Right hindlimb (tissue), 1 donor: ENCODE measurements at places on chromosomes 11 and 22.
A peak's percentile ranks its signal among the peaks of the same experiment; 100 is the strongest.

DNA sequence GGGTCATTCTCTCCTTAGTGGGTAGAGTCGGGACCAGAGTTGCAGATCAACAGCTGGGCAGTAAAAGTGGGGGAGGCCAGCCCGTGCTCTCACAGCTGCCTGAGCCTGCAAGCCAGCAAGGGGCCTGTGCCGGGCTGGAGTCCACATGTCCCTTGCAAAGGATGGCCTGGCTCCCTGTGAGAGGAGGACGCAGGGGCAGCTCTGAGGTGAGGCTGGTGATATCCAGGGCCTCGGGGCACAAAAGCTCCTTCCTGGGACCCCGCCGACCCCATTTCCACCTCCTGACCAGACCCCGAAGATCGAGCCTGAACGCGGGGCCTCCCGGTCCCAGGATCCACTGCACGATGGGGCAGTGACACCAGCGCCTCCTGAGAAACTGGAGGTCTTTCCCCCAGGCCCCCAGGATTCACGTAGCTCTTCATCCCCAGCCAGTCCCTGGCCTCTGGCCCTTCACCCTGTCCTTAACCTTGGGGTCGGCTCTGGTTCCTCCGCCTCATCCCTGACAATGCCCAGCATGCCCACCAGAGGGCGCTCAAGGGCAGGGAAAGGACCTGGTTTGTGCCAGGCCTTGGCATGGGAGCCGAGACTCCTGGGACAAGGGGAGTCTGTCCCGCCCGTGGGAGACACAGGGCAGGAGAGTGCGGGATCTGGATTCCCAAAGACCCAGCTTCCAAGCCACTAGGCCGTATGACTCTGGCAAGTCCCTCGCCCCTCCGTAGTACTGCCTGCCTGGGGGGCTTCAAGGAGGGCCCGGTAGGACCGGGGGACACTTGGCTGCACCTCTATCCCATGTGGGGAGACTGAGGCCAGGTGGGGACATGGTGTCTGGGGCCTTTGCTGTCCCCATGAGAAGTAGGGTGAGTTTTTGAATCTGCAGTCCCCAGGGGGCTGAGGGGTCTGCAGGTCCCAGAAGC, 17.8 kb upstream of the WNT7B start:
- peak; percentile 80 for DNase-seq

DNA sequence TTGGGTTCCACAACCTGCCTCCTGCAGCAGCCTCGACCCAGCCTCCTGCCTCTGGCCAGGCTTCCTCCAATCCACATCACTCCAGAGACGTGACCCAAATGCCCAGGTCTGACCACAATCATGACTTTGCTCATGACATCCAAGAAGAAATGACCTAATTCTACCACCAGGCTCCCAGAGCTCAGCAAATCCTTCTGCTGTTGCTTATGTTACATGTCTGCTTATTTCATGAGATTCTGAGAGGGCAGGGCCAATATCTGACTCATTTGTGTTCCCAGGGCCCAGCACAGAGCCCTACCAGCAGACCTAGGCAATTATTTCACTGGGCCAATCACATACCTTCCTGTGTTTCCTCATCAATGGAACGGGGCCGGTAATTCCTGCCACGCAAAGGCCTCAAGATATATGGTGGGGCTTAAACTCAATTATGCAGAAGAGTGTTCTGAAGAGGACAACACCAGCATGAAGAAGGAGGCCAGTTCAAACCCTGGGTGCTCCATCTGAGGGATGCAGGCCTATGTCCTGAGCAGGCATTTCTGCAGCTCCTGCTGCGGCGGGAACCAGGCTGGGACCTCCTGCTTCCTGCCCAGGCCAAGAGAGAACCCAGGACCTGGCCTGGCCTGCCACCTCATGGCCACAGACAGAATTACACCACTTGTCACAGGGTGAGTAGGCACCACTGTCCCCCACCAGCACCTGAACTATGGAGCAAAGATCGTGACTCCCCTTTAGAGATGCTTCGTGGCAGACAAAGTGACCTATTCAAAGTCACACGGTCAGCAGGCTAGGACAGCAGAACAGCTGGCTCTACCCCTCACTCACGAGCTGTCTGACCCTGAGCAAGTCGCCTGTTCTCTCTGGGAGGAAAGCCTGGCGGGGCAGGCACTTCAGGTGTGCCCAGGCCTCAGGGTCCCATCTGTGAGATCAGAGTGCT, 5.9 kb downstream of the CENPM start:
- peak; percentile 86 for DNase-seq

GRCh38 chr11:128411812-128412211, 175.5 kb downstream of the ETS1 start:
- DNase-seq, result no peak

GRCh38 chr11:33521384-33521783, 179.2 kb downstream of the C11orf91 start:
- no peak for DNase-seq

DNA sequence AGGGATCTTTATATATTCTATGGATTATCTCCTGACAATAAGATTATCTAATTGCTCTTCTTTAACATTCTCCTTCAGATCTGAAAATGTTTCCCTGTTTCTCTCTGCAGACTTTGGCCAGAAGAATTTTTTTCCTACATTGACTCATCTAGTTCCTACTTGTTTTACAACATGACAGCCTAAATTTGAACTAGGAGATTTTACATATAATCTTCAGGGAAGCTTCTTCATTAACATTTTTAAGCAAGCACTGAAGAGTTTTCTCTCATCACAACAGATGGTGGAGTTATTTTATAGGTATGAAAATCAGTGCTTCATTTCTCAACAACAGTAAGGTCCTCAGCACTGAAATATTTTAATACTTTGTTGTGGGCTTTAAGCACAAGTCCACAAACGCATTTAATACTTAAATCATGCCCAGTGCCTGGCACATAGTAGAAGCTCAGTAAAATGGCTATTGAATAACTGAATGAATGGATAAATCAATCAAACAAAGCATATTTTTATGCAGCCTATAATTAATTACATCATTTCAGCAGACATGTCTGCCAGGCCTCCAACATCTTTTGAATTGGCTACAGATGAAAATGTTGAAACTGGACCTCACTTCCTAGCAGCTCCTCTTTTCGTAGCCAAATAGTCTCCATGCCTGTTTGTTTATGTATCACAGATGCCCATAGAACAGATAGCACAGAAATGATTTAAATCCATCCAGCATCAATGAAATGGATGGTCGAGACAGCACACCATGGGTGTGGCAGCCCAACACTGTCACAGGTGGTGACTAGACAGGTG, 117.3 kb upstream of the POU2AF2 start:
- DNase-seq, result no peak

DNA sequence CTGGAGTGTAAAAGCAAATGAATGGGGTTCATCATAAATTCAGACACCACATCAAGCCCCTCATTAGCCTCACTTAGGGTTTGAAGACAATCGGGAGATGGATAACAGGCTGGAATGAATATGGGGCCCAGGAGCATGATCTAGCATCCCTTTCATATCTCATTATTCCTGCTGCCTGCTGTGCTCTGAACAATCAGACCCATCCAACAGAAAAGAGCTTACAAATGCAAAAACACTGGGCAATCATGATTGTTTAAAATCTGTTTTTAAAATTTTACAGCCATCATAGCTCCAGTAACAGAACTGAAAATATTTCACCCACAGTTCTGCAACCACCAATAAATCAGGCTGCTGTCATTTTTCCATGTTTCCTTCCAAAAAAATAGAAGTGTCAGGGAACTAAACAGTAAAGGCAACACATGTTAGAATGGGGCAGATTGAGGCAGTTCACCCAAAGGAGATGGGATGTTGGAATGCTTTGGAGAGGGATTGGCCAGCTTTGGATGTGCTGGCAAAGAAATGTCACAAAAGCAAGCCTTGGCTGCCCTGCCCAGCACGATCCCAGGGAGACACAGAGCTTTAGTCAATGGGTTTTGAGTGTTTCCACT, 47.8 kb upstream of the BMAL1 start:
- peak; percentile 78 for DNase-seq

- DNase-seq, result no peak
Measured at GRCh38 chr22:46538814-46539160, 1.4 kb upstream of the CELSR1 start.

DNA sequence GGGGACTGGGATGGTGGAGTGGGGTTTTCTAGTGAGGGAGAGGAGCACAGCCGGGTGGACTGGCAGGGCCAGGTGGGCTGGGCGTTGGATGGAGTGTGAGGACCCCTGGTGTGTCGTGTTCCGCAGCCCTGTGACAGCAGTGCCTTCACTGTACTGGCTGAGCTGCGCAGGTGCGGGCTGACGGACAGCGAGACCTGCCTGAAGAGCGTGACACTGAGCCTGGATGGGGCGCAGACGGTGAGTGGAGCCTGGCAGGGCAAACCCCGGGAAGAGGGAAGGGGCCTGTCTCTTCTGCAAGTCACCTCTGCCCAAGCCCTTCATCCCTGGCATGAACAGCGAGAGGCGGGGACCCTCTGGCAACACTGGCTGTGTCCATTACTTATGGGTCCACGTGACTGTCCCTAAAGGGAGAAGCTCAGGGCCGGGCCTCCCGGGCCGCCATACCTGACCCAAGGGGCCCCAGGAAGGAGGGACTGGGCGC, 10.0 kb downstream of the MUC5AC start:
- DNase-seq, result no peak
